ENCODE measurements at places on chromosomes 6 and 20.
A peak's percentile ranks its signal among the peaks of the same experiment; 100 is the strongest.

GRCh38 chr20:48787861-48788375 lies 39.9 kb downstream of the PREX1 start:
- DNase-seq, result no peak

DNA sequence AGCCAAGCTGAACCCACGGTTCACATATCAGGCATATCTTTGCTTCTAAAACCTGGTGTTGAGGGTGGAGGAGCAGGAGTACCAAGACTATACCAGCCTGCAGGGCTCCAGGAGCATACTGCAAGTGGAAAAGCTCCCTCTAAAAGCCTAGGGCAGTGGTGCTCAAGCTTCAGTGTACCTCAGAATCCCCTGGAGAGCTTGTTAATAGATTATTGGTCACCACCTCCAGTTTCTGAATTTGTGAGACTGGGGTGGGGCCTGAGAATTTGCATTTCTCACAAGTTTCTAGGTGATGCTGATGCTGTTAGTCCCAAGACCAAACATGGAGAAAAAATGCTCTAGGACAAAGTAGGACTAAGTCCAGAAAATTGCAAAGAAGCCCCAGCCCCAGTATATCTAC lies 65.4 kb downstream of the FILIP1 start:
- no peak for DNase-seq

- DNase-seq, result no peak
Observed at GRCh38 chr6:14664621-14665315, 547.2 kb downstream of the CD83 start.

- DNase-seq, result no peak
Observed at GRCh38 chr20:53977391-53977790, 93.0 kb downstream of the BCAS1 start.

- DNase-seq, result no peak
Observed at GRCh38 chr6:13814176-13814937, at the start of gene MCUR1. TSS of gene MCUR1 (minus strand) at chr6:13814557. CDS start at chr6:13814429, 128 bp downstream.

- no peak for DNase-seq
Observed at GRCh38 chr6:85679445-85680123, 36.9 kb upstream of the SYNCRIP start.

GRCh38 chr20:18266282-18266681 lies 22.0 kb upstream of the ZNF133 start:
- no peak for DNase-seq

- DNase-seq, result no peak
Observed at GRCh38 chr20:22020201-22020600, 314.7 kb downstream of the PAX1 start.

DNA sequence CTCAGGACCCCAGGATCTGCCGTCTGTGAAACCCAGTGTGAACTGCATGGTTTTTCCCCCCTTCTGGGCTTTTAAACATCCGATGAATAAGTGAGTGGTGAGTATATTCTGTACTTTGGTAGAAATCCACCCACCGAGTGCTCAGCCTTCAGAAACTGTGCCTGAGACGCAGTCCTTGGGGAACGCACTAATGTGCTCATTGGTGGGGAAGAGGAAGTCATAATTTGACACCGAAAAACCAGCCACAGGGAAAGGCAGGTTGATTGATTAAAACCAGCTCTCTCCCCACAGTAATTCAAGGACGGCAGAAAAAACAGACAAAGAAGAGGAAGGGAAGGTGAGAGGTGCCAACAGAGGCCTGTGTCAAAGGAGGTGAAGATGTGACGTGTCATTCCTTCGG lies 21.7 kb downstream of the EDN3 start:
- DNase-seq, result no peak

DNA sequence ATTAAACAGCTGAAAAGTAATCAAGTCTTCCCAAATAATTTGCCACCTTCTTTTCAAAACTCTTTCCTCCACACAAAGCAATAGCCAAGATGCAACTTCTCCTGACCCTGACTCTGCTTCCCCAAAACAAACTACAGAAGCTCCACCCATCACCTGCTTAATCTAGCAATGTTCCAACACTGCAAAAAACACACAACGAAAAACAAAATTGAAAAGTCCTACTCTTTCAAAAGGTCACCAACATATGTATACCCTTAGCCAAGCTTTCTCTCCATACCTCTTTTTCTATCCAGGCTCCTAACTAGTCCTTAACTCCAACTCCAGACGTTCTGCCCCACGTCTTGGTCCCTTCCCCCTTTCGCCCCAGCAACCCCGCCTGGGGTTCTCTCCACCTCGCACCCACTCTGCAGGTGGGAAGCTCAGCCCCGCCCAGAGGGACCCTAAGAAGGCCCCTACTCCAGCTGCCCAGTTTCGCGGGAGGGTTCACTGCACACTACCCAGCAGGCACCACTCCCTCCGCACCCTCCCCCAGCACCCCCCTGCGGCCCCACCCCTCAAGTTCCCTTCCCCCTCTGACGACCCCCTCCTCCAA lies 717 bp downstream of the CSNK2A1 start:
- no peak for DNase-seq

DNA sequence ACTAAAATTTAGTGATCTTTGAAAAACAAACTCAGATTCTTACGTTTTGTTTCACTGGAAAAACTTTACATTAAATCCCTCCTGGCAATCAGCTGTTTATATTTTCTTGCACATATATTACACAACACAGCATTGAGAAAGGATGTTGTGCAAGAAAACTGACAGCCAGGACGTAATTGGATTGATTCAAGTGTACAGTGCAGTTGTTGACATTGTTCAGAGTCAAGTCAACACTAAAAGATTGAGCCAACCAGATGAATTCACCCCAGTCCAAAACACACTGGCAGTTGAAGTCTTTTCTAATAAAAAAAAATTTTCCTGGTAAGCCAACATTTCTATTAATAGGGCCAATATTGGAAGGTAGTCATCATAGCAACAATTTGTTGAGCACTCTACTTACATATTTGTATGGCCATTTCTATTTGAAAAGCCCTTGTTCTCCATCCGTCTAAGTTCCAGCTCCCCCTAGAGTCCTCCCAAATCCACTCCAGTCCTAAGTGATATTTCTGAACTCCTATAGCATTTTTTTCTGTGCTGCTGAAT lies 20.9 kb upstream of the VNN1 start:
- no peak for DNase-seq

- DNase-seq, result no peak
Observed at GRCh38 chr6:69866770-69867638, 648 bp downstream of the COL19A1 start.

- DNase-seq, result no peak
Observed at GRCh38 chr6:43267619-43268354, 24.5 kb downstream of the TTBK1 start.

- peak; percentile 94 for DNase-seq
Observed at GRCh38 chr20:7770578-7770977, 169.7 kb downstream of the HAO1 start.

DNA sequence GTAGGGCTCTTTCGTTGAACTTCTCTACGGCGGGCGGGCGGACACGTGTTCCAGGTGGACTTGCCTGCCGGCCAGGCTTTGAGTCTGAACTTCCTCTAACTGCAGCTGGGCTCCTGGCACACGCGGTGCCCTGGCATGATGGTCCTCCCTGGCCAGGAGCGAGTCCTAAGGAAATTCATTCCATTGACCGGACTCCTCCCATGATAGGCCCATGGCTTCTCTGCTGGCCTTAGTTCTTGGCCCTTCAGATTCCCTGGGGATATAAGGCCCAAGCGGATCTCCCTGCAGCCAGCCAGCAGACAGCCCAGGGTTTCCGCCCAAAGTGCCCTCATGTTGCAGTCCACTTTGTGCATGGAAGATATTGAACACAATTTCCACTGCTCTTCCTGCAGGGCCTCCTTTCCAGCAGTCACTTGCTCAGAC lies 39.4 kb downstream of the TBC1D7 start:
- no peak for DNase-seq

GRCh38 chr6:143696664-143697000 lies 18.9 kb downstream of the PHACTR2 start:
- no peak for DNase-seq

- peak; percentile 35 for DNase-seq
Observed at GRCh38 chr6:74932232-74932888, 273.5 kb downstream of the COL12A1 start.

Measured in NCI-H187 treated with DMSO at 0.1 percent for 48 hours (cell line).